ENCODE measurements at places on chromosomes 6 and 20.

DNA sequence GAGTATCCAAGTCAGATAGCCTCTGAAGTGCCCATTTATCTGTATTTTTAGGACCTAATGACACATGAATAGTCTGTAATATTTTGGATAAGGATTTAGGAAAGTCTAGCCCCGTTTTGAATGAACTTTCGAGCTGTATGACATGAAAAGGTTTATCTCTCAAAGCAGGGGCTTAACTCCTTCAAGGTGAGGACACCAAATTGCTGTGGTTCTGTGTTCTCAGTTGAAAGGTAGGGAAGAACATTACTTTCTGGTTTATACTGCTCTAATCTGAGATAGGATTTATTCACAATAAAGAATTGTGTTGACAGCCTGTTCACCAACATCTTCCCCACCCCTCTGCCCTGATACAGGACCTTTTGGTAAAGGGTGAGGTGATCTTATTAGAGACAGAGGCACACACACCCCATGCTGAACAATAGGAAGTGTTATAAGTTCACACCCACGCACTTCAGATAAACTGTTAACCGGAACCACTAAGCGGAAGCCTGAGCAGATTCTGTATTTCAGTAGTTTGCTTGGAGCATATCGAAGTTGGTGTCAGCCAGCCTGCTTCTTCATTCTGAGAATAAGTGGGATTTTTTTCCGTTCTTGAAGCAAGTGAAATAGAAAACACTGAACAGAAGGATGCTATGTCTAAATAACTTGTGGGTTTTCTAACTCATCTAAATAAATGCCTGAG lies 223.3 kb downstream of the TMEM242 start:
- no peak for DNase-seq

DNA sequence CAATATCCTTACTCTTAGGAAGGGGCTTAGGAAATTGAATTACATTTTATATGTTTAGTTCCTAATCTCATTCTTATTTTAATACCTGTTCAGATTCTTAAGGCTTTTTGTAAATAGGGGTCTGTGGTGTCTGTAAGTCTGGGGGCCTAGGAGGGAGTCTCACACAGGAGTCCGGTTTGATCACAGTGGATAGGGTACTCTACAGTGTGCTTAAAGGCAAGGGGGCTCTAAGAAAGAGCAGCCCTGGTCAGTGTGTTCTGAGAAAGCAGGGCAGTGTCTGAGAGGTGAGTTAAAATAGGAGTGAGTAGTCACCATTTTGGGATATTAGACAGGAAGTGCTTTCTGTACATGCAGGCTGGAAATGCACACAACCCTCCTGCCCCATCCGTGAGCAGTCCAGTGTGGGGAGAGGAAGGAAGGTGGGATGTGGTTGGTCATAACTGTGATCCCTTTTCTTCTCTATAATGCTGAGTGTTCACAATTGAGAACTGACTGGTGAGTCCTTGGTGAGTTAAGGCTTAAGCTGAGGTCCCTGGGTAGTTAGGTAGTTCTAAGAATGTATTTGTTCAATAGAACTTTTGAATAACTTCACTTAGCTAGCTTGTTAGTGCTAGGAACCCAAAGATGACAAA lies 50.0 kb downstream of the CDKAL1 start:
- DNase-seq, result no peak

GRCh38 chr20:49349694-49350252 lies 71.9 kb upstream of the ZNFX1 start:
- DNase-seq, result no peak

DNA sequence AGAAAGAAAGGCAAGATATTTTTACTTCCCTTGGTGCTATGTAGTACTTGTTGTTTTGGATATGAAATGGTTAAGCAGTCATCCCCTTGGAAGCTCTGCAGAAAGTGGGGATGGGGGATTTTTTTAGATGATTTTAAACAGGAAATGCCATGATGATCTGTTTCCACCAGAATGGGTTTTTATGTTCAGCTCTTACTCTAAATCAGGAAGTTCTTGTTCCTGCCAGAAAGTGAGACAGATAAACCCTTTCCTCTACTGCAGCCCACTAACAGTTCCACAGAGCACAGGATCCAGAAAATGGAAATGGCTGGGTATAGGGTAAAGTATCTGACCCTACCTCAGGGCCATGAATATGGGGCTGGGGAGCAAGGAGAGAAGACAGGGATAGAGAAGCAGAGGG lies 32.1 kb upstream of the PPP1R3G start:
- peak; percentile 9 for DNase-seq

DNA sequence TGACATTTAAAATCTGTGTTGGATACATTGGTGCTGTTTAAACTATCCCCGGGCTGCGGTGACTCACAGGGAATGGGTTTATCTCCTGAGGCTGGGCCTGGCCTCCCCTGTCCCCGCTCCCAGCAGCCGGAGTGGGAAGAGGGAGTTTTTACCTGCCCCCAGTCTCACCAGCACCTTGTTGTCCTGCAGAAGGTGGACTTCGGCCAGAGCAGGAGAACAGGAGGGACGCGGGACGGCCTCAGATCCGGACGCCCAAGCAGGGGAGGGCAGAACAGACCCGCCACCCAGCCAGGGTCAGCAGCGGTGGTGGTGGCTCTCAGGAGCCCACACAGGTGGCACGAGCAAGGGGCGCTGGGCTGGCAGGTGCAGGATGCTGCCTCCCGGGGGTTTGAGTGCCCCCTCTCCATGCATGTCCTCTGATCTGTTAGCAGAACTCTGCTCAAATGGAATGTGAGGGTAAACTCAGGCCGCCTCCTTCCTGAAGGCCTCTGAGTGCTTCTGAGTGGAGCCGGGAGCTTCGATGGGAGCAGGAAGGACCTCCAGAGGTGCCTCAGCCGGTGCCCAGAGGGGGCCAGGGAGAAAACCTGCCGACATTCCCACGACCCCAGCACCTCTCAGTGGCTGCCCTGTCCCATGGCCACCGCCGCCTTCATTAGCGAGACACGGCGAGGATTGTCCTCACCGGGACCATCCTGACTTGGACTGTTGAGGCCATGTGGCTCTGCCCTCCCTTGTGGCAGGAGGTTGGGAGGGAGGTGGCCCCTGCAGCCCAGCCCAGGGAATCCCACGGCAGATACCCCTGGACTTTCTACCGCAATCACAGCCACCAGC lies 43.4 kb upstream of the MRGBP start:
- DNase-seq, result peak; percentile 53

DNA sequence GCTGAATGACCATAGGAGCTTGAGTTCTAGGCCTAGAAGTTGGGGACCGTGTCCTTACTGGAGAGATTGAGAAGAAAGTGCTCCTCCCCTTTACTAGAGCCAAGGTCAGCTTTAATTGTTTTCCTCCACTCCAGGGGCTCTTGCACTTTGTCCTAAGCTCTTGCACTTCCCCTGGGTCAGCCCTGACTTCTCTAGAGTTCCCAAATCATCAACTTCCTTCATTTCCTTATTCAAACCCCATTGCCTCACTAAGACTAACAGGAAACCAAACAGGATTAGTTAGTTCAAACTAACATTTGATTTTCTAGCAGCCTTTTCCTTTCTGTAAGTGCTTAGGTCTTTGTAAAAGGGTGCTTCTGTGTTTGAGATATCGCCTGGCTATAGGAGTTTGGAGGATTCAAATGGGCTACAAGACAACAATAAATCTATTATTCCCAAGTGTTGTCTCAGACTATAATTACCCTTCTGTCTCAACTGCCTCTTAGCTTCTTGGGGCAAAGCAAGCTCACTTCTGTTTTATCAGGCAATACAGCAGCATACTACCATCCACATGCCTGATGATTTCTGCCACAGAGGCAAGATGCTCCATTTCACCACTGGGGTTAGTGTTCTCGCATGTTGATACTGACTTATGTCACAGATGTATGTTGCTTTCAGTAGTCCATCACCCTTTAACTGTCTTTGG lies 12.8 kb upstream of the DTNBP1 start:
- DNase-seq, result no peak

- peak; percentile 16 for DNase-seq
These were observed 17.4 kb downstream of the PIGT start for GRCh38 chr20:45433316-45433715.

DNA sequence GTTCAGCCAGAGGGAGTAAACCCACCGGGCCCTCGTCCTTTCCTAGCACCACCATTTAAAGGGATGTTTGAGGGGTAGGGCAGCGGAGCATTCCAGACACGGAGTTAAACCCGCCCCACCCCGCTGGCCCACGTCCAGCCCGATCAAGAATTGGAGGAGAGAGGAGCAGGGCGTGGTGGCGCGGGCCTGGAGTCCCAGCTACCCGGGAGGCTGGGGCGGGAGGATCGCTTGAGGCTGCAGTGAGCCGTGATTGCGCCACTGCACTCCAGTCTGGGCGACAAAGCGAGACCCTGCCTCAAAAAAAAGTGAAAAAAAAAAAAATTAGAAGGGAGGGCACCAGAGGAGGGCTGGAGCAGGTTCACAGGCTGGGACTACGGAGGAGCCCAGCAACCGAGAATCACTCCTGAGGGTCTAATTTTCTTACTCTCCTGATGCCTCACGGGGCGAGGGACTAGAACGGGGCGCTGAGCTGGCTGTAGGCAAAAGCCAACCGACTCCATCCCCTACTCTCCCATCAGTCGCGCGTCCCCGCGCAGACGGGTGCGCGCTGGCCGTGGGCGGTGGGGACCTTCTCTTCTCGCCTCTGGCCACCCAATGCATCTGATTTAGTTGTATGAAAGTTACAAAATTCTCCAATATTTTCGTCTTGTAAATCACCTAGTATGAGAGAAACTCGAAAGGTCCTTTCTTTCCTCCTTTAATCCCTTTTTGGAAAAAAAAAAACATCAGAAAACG lies 6.1 kb upstream of the HSPA1B start:
- DNase-seq, result peak; percentile 69

- DNase-seq, result no peak
These were observed 78.2 kb downstream of the CDH22 start for GRCh38 chr20:46230106-46230491.

- DNase-seq, result peak; percentile 16
These were observed 256.8 kb downstream of the PHACTR1 start for GRCh38 chr6:12973386-12973785.

GRCh38 chr6:124955108-124955856 lies 7.0 kb upstream of the RNF217 start:
- DNase-seq, result no peak

GRCh38 chr6:25232479-25232878 lies 46.7 kb upstream of the CARMIL1 start:
- peak; percentile 13 for DNase-seq

DNA sequence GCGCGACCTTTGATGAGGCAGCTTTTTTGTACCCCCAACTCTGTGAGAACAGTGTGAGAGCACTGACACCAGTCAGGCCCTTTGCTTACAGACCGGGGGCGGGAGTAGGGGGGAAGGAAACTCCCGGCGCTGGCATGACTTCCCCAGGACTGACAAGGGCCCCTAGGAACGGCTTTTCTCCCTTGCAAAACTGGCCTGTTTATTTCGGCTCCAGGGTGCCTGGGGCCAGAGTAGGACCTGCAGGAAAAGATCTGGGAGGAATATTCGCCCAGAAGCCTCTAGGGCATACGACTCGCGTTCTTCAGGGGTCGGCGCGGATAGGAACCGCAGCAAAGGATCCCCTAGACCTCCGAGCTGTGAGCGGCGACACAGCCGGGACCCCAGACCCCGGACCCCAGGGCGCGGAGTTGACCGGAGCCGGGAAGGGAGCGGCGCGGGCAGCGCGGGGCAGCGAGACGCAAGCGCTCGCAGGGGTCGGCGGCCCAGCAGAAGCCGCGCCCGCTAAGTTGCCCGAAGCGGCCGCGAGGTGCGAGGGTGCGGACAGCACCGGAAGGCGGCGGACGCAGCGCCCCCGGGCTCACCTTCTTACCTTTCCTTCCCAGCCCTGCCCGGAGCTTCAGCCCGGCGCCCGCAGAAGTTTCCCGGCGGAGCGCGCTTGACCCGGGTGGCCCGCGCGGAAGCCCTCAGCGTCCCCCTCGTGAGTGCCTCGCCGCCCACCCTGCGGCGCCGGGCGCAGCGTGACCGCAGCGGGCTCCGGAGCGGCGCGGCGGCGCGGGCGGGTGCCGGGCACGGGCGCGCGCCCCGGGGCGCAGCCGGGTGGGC lies at the start of gene POPDC3:
TSS of gene POPDC3 (minus strand) at position 771 of the 822 bp plus-strand sequence. CDS start 18,105 bp downstream, outside the sequence.
- peak; percentile 75 for DNase-seq

DNA sequence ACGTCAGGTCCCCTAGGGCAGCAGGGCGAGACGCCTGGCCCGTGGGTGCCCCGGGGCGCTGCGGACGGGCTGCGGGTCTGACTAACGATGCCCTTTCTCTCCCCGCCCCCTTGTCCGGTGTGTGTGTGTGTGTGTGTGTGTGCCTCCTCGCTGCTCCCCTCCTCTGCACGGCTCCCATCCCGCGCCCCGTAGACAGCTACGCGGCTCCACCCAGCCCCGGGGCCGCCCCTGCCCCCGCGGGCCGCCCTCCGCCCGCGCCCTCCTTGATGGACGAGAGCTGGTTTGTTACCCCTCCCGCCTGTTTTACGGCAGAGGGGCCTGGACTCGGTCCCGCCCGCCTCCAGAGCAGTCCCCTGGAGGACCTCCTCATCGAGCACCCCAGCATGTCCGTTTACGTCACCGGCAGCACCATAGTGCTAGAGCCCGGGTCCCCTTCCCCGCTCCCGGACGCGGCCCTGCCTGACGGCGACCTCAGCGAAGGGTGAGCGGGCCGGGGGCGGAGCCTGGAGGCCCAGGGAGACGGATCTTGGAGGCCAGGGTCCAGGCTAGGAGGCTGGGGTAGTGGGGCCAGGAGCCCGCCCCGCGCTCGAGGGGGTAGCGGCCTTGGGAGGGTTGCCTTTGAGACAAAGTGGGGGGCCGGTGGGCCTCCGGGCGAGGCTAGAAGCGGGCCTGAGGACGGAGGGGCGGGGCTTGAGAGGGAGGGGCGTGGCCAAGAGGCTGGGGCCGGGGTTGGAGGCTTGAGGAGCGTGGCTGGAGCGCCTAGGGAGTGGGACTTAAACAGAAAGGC lies 5.1 kb downstream of the TP53INP2 start:
- DNase-seq, result peak; percentile 96

DNA sequence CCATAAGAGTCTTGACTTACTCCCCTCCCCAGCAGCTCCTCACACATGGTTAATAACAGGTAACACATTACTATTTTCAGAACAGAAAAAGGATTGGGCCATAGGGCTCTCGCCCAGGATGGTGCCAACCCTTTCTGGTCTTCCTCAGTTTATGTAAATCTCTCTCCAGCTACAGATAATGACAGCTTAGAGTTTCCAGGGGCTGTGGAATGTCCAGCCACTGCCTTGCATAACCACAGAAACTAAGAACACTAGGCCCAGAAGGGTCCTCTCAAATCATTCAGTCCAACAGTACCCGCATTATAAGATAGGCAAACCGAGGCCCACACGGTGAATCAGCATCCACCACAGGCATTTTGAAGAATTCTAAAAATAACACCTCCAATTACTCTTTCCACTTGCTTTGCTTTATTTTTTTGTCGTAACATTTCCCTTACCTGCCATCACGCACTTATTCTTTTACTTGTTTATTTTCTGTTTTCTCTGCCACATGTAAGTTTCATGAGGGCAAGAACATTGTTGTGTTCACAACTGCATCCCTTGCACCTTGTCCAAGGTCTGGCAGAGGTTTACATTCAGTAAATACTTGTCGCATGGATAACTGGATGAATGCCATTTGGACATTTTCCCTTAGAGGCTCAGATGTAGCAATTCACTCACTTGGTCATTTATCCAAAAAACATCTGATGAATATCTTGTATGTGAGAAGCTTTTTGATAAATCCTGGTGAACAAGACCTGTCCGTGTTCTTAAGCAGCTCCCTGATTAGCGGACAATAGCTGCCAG lies 6.4 kb upstream of the SDC4 start:
- DNase-seq, result peak; percentile 48

DNA sequence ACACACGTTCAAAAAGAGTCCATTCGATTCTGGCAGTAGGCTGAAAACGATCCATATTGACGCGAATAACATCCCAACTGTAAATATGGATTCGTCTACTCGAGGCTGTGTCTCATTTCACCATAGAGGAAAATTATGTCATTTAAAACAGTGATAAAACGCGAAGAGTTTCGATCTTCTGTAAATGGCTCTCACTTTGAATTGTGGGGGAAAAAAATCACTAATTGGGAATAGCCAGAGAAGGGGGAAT lies 845 bp upstream of the MARCKS start:
- DNase-seq, result no peak

- DNase-seq, result no peak
These were observed 6.4 kb upstream of the ZBTB46 start for GRCh38 chr20:63837479-63837878.
